Heart left ventricle (tissue), 16 donors: ENCODE measurements at places on chromosomes 5 and 9. TPM values are rescaled to one million over a fixed set of nuclear protein-coding genes. Genes with fewer than 3 reads are reported as not detected.

GRCh38 chr5:174505621-174506020, 218.8 kb upstream of the MSX2 start:
- no peak for DNase-seq

DNA sequence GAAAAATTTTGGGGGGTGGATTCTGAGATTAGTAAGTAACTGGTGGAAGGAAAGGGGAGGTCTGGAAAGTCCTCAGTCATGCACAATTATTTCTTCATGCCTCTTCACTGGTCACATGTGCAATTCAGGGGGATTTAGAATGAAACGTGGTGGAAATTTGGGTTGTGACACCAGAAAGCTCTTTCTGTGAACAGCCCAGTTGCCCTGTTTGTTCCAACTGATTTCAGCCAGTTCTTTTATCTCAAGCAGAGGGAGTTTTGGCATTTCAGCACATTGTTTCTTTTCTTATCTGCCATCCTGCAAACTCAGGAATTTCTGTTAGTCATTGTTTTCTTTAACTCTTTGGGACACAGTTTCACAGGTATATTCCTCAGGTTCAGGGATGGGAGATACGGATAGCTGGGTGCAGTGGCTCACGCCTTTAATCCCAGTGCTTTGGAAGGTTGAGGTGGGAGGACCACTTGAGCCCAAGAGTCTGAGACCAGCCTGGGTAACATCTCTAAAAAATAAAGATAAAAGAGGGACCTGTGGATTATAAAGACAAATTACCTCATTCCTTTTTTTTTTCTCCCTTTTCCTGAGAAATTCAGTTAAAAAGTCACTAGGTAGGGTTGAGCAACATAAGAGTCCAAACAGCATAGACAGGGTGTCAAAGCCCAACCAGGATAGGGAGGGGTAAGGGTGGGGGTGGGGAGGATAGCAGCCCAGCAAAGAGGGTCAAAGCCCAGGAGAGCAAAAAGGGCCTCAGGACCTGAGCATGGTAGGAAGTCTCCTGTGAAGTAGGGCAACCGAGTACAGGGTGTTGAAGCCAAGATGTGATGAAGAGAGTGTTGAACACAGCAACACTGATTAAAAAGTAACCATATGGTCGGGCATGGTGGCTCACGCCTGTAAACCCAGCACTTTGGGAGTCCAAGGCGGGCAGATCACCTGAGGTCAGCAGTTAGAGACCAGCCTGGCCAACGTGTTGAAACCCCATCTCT, 5.4 kb upstream of the B4GALT1 start:
- no peak for DNase-seq

DNA sequence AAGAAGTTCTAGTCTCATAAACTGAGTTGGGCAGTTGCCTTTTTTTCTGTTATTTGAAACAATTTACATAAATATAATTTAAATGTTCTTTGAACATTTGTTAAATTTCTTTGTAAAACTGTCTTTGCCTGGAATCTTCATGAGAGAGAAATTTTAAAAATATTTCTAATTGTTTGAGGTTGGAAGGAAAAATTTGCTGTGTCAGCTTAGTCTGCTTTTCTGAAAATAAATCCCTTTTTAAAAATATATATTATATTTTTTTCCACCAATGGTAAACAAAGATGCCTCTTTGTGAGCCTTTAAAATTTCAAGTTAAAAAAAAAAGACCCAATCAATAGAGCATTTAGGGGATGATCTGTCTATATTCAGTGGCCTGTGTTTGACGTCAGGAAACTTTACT, 542.7 kb downstream of the KIF4B start:
- DNase-seq: no peak

DNA sequence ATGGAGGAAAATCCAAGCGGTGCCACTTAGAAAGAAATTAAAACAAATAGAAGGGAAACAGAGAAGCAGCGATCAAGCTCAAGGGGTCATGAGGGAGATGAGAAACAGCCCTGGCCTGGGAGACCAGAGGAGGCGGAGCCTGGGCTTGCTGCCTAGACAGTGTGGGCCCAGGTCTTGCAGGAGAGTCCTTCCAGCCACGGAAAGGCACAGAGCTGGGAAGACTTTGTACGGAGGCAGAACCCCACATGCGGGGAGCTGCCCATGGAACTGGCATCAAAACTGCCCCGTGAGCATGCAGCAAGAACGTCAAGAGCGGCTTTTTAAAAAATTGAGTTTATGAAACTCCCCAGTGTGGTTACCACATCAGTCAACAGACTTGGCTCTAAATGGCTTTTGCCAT, 119.4 kb downstream of the IRX1 start:
- no peak for DNase-seq

GRCh38 chr5:179227580-179228311, 117.5 kb downstream of the ADAMTS2 start:
- DNase-seq: no peak

- DNase-seq: no peak
These were observed 72.5 kb downstream of the NDFIP1 start for GRCh38 chr5:142181096-142181495.

- peak; percentile 89 for DNase-seq
These were observed 25.1 kb downstream of the ERGIC1 start for GRCh38 chr5:172858990-172859811.

DNA sequence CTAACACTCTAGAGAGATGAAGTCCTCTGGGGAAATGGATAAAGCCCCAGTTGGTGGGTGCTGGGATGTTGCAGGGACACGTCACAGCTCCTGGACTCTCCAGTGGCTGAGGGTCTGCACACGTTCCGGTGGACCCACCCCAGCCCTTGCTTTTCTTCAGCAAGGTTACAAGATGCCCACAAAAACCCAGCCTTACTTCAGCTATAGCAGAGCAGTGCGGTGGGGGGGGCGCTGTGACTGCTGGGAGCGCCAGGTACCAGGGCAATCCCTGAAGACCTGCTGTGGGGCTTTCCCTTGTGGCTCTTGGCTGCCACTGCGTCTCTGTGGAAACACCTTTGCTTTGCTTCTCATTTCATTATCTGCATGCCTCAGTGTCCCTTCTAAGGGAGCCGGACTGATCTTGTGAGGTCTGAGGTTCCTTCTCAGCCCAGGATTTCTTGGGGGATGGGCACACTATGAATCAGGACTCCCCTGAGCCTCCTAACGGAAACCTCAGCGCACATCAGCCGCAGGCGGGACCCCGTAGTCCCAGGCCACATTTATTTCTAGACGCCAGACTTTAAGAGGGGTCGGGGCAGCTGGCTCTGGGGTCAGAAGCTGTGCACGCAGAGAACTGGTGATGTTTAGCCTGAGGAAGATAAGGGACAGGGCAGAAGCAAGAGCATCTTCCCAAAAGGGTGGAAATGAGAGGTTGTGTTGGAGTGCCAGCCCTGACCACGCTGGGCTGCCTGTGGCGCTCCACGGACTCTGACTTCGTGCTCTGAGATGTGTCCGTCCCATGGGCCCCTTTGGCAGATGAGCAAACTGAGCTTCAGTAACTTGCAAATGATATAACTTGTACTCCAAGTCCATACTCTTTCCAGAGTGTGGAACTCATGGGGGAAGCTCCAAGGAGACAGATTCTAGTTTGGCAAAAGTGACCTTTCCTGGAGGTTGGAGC, 106.8 kb downstream of the WNK2 start:
- DNase-seq: no peak

DNA sequence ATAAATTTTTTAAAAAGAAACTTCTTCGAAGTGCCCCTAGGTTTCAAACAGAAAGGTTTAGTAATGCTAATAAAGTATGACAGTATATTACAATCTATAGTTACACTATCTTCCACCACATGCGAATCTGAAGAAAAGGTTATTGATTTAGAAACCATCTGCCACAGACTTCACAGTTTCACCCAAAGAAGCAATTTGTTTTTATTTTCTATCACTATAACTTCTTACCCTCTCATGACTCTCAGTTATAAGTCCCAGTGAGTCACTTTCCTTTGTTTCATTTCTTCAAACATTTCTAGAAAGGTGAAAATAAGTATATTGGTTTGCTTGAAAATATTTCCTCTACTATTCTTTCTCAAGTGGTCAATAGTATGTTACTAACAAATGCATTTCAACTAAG, 93.6 kb downstream of the MCTP1 start:
- no peak for DNase-seq

GRCh38 chr5:58346041-58346440, 113.8 kb downstream of the PLK2 start:
- no peak for DNase-seq

The TAF1L gene
- total RNA-seq: not detected

The NDUFS6 gene
- total RNA-seq: 79.7 TPM

The DMRTA1 gene
- 0.65 TPM for total RNA-seq
